T-cell (primary cell): ENCODE measurements at places on chromosomes 3 and 15.

GRCh38 chr15:73800662-73801345 is 47.7 kb upstream of the INSYN1 start:
- DNase-seq: no peak

- no peak for DNase-seq
These were observed 46.8 kb downstream of the PIK3CA start for GRCh38 chr3:179194931-179195330.

DNA sequence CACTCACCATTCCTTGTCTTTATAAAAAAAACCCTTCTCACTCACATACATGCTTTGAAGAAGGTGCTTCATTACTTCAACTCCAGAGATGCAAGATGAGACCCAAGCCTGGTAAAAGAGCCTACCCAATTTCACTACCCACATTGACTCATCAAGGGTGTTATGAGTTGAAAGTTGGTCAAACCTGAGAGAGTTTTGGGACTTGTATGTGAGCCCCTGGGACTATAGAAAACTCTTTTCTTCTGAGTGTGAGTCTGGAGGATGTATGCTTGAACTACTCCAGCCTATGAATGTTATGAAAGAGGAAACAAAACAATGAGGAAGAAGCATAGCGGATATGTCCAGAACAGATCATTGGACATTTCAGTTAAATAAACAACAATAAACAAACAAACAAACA is 106.5 kb upstream of the SATB1 start:
- no peak for DNase-seq

DNA sequence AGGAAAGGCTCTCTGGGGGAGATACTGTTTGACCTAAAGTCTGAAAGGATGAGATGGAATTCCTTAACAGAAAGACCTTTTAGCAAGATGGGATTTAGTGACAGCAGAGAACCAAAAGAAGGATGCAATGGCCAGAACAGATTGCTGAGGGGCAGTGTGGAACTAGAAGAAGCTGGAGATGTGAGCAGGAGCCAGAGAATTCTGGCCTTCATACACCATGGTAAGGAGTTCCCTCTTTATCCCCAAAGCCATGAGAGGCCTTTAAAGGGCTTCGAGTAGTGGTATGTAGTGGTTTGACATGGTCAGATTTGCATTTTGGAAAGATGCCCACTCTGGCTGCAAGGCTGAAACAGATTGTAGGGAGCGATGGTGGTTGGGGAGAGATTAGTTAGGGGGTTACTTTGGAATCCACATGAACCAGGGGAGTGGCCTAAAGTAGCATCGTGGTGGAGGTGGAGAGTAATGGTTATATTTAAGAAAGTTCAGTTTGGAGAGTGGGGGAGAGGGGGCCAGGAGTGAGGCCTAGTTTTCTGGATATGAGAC is 34.0 kb upstream of the NPHP3 start:
- DNase-seq: no peak
